HFFc6 (cell line): ENCODE measurements at places on chromosomes 16 and 17.

- no peak for DNase-seq
These were observed 2.1 kb downstream of the IFT20 start for GRCh38 chr17:28333083-28333746.

DNA sequence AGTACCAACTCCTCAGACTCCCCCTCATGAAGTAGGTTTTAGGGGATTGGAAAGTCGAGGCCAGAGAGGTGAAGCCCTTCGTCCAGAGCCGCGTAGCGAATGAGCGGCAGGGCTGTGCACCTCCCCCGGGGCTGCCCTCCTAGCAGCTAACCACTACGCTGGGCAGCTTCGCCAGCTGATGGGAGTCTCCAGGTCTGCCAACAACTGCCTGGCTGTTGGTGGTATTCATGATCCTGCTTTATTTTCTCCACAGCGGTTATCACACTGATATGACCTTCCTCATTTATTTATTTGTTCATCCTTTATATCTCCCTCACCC is 773 bp upstream of the NETO2 start:
- DNase-seq, result no peak

GRCh38 chr16:56734429-56734828 is 4.5 kb downstream of the NUP93 start:
- peak; percentile 30 for DNase-seq

GRCh38 chr17:55708175-55708974 is 14.3 kb downstream of the TMEM100 start:
- DNase-seq, result no peak

DNA sequence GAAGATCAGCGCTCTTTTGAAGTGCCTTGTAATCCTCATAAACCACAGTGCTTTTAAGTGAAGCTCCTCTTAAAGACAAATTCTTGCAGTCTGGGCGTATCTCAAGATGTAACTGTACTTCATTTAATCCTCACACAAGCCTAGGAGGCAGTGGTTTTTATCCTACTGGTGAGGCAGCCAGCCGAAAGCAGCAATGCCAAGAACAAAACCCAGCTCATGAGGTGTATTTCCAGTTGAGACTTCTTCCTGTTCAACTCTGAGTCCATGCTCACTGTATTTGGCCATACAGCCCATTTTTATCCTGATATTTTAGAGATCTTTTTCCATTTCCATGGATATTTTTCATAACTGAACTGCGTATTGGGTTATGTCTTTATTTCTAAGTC is 13.7 kb downstream of the CTRB2 start:
- DNase-seq, result no peak

- DNase-seq, result peak; percentile 25
These were observed 13.4 kb downstream of the WFDC1 start for GRCh38 chr16:84308120-84308519.
